ENCODE measurements at places on chromosomes 3 and 15.

DNA sequence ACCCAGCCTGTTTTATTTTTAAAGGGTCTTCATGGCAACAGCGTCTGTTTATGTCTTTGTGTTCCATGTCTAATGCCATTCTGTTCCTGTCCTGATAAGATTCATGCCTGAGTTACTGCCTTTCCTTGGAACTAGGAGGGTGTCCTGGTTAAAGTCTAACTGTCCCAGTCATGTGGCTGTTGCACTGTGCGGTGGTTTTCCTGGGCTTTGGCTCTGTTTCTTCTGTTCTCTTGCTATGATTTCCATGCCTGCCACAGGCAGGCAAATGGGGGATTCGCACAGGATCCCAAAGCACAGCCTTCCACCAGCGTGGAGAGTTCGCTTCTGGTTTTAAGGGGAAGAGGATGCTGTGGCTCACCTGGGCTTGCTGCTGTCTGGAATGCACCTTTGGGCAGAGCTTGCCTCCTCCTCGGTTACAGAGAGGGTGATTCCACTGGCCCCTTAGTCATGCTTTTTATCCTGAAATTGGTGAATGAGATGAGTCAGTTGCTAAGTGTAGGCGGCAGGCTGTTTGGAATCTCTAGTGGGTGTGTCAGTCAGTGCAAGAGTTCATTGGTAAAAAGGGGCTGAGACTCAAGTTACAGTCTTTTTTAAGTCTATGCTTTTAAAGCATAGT is 86.8 kb downstream of the CCK start:
- H3K4me3 ChIP-seq: no peak overlapping the region
- H3K27ac ChIP-seq: no peak overlapping the region
- H3K27me3 ChIP-seq: no peaks in the 10 kb centered on the region
- DNase-seq: no peak
- no peaks in the 10 kb centered on the region for H3K4me1 ChIP-seq

GRCh38 chr15:71807691-71808091 is 2.7 kb upstream of the NR2E3 start:
- no peaks in the 10 kb centered on the region for H3K4me1 ChIP-seq
- no peaks in the 10 kb centered on the region for H3K27me3 ChIP-seq
- H3K36me3 ChIP-seq: no peaks in the 10 kb centered on the region
- DNase-seq: no peak

DNA sequence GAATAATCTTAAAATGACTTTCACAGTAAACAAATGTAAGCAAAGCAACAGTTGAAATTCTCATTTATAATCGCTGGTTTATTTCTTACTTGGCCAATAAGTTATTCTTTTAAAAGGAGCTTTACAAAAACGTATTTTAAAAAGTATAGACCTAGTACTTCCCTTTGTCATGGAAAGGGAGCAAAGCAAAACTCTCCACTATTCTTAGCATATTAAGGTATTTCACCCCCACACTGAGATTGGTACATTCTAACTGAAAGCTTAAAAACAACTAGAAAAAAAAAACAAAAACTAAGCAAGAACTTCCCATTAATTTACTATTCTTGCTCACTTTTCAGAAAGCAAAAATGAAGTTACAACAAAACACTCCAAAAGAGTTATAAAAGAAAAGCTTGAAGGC is 1.5 kb downstream of the ATG3 start:
- no peak overlapping the region for H3K27ac ChIP-seq
- H3K4me1 ChIP-seq: peaks cover 16% of the 10 kb centered on the region
- no peaks in the 10 kb centered on the region for H3K27me3 ChIP-seq
- no peak for DNase-seq
- H3K36me3 ChIP-seq: peaks cover 6% of the 10 kb centered on the region

- peak overlapping the region; percentile 86 for H3K27ac ChIP-seq
- no peak for DNase-seq
- H3K4me3 ChIP-seq: peak overlapping the region; percentile 83
- H3K36me3 ChIP-seq: peaks cover 19% of the 10 kb centered on the region
- H3K27me3 ChIP-seq: no peaks in the 10 kb centered on the region
Measured at GRCh38 chr3:121835465-121835801, 424 bp downstream of the EAF2 start.

DNA sequence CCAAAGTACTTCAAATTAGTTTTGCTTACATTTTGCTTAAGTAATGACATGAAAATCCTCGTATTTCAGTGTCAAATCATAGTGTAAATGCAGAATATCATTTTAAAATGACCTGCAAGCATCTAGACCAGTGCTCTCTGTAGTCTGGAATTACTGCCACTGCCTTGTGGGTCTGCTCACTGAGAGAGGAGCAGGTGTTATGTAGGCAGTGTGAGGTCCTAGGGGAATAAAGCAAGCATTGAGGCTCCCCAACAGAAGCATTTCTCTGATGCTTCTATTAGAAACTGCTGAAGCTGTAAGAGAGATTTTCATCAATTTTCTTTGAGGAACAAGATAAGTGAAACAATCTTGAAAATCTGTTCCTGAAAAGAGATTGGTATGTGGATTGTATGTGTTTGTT is 253.2 kb downstream of the BBX start:
- H3K27me3 ChIP-seq: no peaks in the 10 kb centered on the region
- H3K4me3 ChIP-seq: no peak overlapping the region
- peaks cover 41% of the 10 kb centered on the region for H3K36me3 ChIP-seq
- no peak overlapping the region for H3K27ac ChIP-seq
- DNase-seq: no peak
- no peaks in the 10 kb centered on the region for H3K4me1 ChIP-seq

DNA sequence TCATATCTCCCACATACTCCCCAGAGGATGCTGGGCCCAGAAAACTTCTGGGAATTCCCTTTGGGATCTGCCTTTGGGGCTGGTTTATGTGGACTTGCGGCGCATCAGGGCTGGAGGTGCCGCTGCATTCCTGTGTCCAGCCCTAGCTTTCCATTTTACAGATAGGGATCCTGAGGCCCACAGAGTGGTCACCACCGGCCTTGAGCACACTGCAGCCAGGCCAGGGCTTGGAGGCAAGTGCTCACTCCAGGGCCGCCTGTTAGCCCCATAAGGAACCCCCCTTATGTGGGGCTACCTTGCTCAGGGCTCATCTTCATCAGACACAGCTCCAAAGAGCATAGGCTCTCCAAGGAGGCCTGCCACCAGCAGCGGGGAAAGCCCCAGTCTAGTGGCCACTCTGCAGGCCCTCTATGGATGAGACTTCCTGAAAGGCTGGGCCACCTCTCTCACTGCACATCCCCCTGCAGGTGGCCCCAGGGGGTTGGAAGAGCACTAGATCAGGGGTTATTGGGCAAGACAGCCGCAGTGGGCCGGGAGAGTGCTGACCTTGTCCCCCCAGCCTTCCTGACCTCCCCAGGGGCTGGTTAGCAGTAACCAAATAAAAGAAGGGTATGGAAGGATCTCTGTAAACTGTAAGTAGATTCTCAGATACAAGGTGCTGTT is 9.2 kb upstream of the ATP2B2 start:
- no peaks in the 10 kb centered on the region for H3K36me3 ChIP-seq
- H3K27me3 ChIP-seq: no peaks in the 10 kb centered on the region
- no peak overlapping the region for H3K4me3 ChIP-seq
- DNase-seq: no peak

All from natural killer cell (primary cell).